Thoracic aorta (tissue), 2 donors: ENCODE measurements at places on chromosomes 5 and 9.

DNA sequence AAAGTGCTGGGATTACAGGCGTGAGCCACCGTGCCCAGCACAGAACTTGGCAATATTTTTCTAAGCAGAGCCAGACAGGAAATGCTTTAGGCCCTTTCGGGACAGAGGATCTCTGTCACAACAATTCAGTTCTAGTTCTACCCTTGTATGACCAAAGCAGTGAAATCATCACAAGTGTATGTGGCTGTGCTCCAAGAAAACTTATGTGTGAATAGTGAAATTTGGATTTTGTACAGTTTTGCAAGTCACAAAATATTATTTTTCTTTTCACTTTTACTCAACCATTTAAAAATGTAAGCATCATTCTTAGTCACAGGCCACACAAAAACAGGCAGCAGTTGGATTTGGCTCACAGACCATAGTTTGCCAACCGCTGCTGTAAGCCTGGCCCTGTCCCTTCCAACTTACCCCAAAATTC is 20.4 kb upstream of the PRUNE2 start:
- no peak overlapping the region for H3K4me3 ChIP-seq
- peaks cover 8% of the 10 kb centered on the region for H3K4me1 ChIP-seq
- H3K36me3 ChIP-seq = no peaks in the 10 kb centered on the region
- no peaks in the 10 kb centered on the region for H3K27me3 ChIP-seq
- DNase-seq = peak; percentile 40

DNA sequence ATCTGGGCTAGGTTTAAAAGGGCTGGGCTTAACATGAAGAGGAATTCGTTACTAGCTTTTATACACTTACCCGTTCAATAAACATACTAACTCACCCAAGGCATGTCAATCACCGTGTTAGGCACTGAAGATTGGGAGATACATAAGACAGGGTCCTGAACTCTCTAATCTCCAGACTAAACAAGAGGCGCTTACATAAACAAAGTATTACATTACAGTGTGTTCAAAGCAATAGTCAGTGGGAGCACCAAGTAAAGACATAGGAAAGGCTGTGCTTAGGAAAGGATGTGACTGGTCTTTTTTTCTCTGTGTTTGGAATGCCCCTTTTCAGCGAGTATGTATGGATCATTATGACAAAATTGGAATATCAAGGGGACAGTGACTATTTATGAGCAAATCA is 203.6 kb upstream of the ADRA1B start:
- H3K27me3 ChIP-seq = no peaks in the 10 kb centered on the region
- DNase-seq = no peak
- no peak overlapping the region for H3K27ac ChIP-seq
- H3K36me3 ChIP-seq = no peaks in the 10 kb centered on the region
- no peak overlapping the region for H3K4me3 ChIP-seq

DNA sequence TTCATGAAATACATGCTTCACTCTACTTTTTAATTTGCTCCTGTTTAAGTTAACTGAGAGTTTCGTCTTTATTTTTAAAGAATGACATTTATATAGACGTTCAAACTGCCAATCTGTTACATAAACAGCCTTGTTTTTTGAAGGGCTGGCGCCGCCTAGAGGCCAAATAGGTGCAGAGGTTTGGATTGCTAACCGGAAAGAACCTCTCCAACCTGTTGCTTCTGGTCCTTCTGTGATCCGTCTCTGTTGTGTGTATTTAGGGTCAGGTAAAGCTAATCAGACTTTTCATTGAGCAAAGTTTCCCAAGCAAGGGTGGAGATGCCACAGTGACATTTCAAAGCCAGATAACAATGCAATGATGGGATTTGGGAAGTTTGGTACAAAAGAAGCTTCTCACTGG is 39.5 kb upstream of the GLIS3 start:
- no peaks in the 10 kb centered on the region for H3K36me3 ChIP-seq
- H3K4me1 ChIP-seq = peaks cover 3% of the 10 kb centered on the region
- DNase-seq = peak; percentile 25

DNA sequence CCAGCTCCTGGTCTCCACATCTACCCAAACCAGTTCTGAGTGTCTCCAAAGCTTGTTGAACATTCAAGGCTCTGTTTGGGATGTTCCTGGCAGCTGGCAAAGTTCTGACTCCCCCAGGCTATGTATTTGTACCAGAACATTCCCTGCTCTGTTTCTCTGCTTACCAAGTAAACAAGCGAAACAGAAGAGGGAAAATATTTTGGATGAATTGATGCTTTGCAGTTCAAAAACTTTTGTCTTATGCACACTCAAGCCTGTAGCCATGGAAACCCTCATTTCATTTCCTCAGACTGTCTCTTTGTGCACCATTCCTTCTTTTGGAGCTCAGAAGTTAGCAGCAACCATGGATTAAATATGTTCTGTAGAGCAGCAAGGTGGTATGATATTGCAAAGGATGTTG is 145.8 kb downstream of the ACTL7B start:
- no peak for DNase-seq
- peaks cover 3% of the 10 kb centered on the region for H3K4me1 ChIP-seq
- no peaks in the 10 kb centered on the region for H3K27me3 ChIP-seq
- H3K4me3 ChIP-seq = no peak overlapping the region

- H3K4me3 ChIP-seq = no peak overlapping the region
- no peak for DNase-seq
- no peaks in the 10 kb centered on the region for H3K4me1 ChIP-seq
These were observed 103.0 kb upstream of the FTMT start for GRCh38 chr5:121748686-121749085.

- DNase-seq = no peak
- H3K4me3 ChIP-seq = no peak overlapping the region
- H3K4me1 ChIP-seq = no peaks in the 10 kb centered on the region
- no peak overlapping the region for H3K27ac ChIP-seq
These were observed 117.4 kb downstream of the MAT2B start for GRCh38 chr5:163622799-163623198.

DNA sequence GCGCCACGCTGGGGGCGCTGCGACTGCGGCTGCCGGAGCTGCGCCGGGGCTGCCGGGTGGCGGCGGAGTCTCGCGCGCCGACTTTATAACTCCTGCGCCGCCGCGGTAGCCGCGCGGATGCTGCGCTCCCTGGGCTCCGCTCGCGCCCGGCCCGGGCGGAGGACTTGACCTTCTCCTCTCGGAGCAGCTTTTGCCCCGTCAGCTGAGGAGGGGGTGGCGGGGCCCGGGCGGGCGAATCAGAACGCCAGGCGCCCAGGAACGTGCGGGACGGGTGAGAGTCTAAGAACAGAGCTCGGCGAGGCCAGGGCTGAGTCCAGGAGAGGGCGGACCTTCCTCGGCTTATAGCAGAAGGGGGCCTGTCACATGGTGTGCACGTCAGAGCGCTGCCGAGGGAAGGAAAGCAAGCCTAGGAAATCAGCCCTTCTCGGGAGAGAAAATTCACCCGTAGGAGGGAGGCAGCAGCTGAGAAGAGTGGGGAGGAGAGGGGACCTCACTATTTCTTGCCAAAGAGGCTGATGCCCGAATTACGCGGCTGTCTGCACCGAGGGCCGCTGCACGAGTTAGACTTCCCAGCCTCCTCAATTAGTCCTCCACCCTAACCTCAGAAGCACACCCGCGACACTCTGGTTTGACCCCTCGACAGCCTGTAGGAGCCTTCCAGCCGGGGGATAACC is at the start of gene FOXD1:
FOXD1 (minus strand) TSS at position 315 of the 674 bp plus-strand sequence. CDS start 415 bp downstream, outside the sequence.
- peaks cover 32% of the 10 kb centered on the region for H3K27me3 ChIP-seq
- peak; percentile 75 for DNase-seq
- H3K4me1 ChIP-seq = peaks cover 12% of the 10 kb centered on the region
- H3K36me3 ChIP-seq = peaks cover 2% of the 10 kb centered on the region
- peak within 1 kb of the TSS; percentile 86 for H3K4me3 ChIP-seq

GRCh38 chr9:99732715-99733114 is 89.0 kb upstream of the NR4A3 start:
- no peak for DNase-seq
- H3K4me3 ChIP-seq = peak overlapping the region; percentile 41
- no peaks in the 10 kb centered on the region for H3K27me3 ChIP-seq
- peak overlapping the region; percentile 29 for H3K27ac ChIP-seq
- H3K36me3 ChIP-seq = no peaks in the 10 kb centered on the region
- peaks cover 15% of the 10 kb centered on the region for H3K4me1 ChIP-seq

DNA sequence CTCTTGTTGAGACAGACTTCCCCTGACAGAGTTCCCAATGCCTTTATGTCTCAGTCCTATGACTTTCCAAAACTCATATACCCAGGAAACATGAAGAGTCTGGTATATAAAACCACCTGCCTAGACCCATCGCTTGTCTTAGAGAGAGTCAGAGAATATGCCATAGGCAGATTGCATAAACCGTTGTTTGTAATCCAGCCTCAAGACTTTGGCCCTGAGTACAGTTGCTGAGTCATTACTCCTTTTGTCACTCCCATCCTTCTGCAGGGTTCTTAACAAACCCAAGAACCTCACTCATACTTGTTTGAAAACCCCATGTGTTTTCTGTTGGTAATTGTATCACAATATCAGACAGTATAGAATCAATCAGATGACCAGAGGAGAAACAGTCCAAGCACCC is 616.3 kb downstream of the SLCO4C1 start:
- no peaks in the 10 kb centered on the region for H3K36me3 ChIP-seq
- no peaks in the 10 kb centered on the region for H3K27me3 ChIP-seq

DNA sequence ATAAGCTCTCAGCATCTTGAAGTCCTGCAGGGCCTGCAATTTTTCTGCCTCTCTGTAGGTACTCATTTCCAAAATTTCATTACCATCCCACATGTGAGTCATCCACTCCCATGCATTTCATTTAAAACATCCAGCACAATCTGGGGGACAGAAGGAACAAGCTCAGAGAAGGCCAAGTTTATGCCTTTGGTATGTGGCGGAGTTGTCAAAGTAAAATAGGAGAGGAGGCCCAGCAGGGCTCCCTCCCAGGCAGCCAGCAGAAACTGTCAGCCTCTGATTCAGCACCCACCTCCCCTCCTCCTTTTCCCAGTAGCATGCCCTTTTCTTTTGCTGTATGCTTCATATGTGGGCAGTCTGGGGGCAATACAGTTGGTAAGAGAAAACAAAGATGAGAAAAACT is 126.4 kb upstream of the ZNF366 start:
- no peak overlapping the region for H3K4me3 ChIP-seq
- no peak for DNase-seq
- no peaks in the 10 kb centered on the region for H3K27me3 ChIP-seq
- H3K36me3 ChIP-seq = no peaks in the 10 kb centered on the region
- no peaks in the 10 kb centered on the region for H3K4me1 ChIP-seq
- no peak overlapping the region for H3K27ac ChIP-seq

GRCh38 chr9:133788045-133788818 is 50.1 kb upstream of the SARDH start:
- H3K4me1 ChIP-seq = peaks cover 5% of the 10 kb centered on the region
- H3K27ac ChIP-seq = no peak overlapping the region
- H3K36me3 ChIP-seq = no peaks in the 10 kb centered on the region
- DNase-seq = no peak

DNA sequence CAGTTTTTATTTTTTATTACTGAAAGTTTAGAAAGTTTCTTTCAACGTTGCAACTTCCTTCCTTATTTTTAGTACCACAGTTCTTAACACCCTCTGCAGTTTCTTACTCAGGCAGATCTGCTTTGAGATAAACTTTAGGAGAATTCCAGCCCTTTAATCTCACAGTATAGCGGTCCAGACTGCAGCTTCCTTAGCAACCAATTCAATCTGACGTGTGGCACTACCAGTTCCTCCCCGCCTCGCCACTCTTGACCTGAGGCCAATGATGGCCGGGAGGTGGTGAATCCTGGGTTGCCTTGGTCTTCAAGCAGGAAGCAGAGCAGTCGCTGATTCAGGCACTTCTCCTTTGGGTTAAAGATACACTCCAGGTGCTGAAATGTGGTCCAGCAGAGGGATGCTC is 334.3 kb upstream of the TRPC7 start:
- H3K27me3 ChIP-seq = no peaks in the 10 kb centered on the region
- no peaks in the 10 kb centered on the region for H3K36me3 ChIP-seq
- H3K4me3 ChIP-seq = no peak overlapping the region
- no peak for DNase-seq
- H3K4me1 ChIP-seq = no peaks in the 10 kb centered on the region
